ENCODE measurements at places on chromosomes 1 and 21.

GRCh38 chr1:64850846-64851245 is 106.0 kb downstream of the RAVER2 start:
- DNase-seq: no peak

GRCh38 chr1:64199154-64199553 is 4.3 kb upstream of the UBE2U start:
- no peak for DNase-seq

- DNase-seq: no peak
These were observed 344.5 kb downstream of the LMX1A start for GRCh38 chr1:165011991-165012531.

- DNase-seq: no peak
These were observed 544.3 kb downstream of the KCNT2 start for GRCh38 chr1:196063952-196064351.

GRCh38 chr1:118184739-118185083 is 317 bp downstream of the SPAG17 start:
- no peak for DNase-seq

GRCh38 chr1:28213315-28213714 is 19.5 kb downstream of the DNAJC8 start:
- peak; percentile 30 for DNase-seq

- no peak for DNase-seq
These were observed 5.5 kb downstream of the TNFRSF25 start for GRCh38 chr1:6460301-6461050.

DNA sequence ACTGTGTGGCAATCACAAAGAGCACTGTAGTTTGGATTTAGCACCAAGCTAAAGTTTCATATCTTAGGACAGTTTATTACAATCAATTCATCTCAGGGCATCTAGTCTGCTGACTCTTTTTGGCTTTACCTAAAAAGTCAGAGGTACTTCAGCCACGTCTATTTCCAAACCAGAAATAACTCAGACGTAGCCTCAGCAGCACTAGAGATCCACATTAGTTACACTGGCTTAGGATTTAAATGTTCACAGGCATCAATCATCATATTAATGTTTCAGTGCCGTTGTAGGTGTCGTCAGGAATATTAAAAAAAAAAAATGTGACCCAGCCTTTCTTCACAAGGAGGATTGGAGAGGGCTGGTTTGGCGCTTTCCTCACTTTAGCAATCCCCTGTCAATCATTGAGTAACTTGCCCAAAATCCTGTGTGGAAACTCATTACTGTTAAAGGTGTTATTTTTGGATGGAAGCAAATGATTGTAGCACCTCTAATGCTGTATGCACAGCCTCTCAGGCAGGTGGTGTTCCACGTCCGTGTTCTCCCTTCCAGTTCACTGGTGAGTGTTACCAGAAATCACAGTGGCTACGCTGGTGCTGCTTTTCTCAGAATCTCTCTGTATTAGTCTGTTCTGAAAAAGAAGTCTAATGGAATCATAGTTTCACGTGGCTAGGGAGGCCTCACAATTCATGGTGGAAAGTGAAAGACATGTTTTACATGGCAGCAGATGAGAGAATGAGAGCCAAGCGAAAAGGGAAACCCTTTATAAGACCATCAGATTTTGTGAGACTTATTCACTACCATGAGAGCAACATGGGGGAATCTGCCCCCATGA is 45.4 kb downstream of the NEK7 start:
- no peak for DNase-seq

- no peak for DNase-seq
These were observed 2.2 kb downstream of the CRYBG2 start for GRCh38 chr1:26351590-26352337.

DNA sequence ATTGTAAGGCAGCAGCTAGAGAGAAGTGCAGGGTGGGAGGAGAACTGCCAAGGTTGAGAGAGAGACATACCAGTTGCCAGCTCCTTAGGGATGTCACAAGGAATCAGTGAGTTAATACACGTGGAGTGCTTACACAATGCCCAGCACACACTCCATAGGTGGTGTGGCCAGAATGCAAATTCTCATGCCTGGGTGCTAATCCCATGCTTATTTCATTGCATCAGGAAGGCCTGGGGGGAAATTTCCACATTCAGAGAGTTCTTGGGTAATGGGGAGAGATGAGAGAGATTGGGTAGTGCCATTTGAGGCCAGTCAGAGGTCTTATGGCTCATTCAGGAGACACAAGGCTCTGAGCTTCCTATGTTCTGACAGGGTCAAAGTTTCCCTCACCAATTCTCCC is 38.7 kb downstream of the GJA5 start:
- no peak for DNase-seq

DNA sequence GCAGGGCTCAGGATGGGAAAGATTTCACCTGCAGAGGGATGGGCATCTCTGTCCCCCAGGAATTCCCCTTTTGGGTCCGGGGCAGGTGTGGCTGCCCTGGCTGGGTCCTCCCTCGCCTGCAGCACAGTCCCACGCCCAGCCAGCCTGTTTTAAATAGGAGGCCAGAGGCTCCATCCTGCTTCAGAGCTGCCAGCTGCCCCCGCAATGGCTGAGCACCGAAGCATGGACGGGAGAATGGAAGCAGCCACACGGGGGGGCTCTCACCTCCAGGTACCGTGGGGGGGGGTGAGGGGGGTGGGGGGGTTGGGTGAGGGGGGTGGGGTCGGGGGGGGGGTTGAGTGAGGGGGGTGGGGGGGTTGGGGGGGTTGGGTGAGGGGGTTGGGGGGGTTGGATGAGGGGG is 3.6 kb downstream of the SCNN1D start:
- peak; percentile 46 for DNase-seq

- DNase-seq: no peak
These were observed 80.0 kb downstream of the S1PR1 start for GRCh38 chr1:101316799-101317198.

- no peak for DNase-seq
These were observed 51.7 kb downstream of the ABCA4 start for GRCh38 chr1:94068999-94069918.

GRCh38 chr1:172720339-172720738 is 61.4 kb downstream of the FASLG start:
- no peak for DNase-seq

DNA sequence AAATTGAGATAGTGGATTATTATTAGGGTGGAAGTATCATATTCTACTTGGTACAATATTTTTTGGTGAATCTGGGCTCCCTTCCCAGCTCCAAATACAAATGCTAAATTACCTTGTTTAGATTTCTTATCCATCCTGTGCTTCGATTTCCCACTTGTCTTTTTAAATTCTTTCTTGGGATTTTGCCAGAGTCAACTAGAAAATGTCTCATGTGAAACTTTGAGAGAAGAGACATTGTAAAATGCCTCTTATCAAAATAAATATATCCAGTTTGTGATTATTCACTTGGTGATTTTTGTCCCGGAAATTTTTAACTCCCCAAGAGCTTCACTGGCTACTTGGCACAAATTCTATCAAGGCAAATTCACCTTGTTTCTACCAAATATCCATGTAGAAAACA is 202.0 kb downstream of the FMN2 start:
- DNase-seq: no peak

DNA sequence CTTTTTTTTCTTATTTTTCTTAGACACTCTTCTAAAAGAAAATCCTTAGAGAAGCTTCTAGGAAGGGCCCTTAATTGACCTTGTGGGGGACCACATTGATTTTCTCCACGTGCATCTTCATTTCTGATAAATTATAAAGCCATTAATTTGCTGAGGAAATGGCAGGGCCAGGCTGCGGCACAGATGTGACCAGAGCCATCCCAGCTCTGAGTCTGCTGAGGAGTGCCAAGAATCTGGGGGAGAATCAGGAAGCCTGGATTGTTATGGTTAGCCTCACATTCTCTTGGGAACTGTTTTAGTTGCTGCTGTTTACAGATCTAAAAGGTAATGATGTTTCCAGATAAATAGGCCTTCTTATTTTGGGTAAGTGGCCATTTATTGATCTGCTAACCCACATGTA is 16.2 kb downstream of the PROX1 start:
- DNase-seq: no peak

DNA sequence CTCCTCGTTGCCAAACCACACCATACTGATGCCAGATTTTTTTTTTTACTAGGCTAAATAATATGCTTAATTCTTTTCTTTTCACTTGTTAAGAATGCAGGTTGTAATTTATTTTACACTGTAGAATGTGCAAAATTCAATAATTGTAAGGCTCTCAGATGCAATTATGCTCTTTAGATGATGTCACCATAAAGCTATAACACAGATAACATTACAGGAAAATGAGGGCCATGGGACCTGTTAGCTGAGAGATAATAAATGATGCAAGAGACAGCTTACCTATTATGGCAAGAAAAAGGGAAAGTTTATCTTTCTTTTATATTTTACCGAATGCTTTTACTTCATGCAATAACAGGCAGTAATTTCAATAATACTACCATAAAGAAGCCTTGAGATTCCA is 35.4 kb downstream of the CHRM3 start:
- no peak for DNase-seq

DNA sequence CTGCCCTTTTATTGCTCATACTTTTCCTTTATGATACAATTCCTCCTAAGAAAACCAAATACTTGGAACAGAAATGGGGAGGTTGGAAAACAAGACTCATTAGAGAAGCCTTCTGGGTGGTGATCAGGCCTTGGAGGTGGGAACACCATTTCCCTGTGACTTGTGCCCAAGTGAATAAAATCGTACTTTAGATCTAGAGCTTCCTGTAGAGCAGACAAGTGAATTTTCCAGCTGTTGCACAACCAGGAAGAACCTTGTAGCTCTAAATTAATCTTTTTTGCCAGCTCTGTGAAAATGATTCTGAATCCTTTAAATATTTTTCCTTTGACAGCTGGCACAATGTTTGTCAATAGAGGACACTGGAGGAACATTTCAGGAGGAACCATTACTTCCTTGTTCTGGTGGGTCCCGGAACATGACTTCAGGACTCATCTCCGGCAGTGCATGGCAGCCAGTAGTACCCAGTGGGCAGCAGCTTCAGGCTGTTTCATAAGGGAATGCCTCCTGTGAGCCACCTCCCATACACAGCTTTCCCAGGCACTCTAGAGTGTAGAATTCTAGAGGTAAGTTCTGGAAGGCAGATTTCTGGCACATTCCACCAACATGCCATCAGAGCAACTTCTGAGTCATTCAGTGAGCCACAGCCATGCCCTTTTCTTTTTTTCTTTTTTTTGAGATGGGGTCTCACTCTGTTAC is 5.5 kb upstream of the SNAPIN start:
- peak; percentile 13 for DNase-seq

- no peak for DNase-seq
These were observed 112.8 kb downstream of the RIPK4 start for GRCh38 chr21:41653954-41654491.

DNA sequence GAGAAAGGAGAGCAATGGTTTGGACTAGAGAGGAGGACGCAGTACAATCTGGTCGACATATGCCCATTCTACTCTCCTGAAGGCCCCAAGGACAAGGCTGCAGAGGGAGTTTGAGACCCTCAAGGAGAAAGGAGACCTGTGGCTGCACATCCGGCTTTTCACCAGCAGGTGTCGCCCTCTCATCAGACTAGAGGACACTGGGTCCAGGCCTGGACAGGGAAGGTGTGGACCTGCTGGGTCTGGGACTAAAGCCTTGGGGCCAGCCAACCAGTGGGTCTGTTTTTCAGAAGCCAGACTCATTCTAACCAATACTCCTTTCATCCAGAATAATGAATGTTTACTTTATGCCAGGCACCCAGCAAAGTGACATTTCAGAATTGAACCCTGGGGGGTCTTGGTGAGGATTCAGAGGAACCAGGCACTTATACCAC is 5.0 kb downstream of the SRARP start:
- DNase-seq: peak; percentile 83
